Calu3 (cell line): ENCODE measurements at places on chromosomes 7 and 10. TPM values are rescaled to one million over a fixed set of nuclear protein-coding genes. Genes with fewer than 3 reads are reported as not detected.

GRCh38 chr7:35695987-35696386 is 1.1 kb upstream of the HERPUD2 start:
- peaks cover 43% of the 10 kb centered on the region for H3K36me3 ChIP-seq
- peaks cover 48% of the 10 kb centered on the region for H3K4me1 ChIP-seq
- H3K4me3 ChIP-seq: peak overlapping the region; percentile 100
- H3K27me3 ChIP-seq: no peaks in the 10 kb centered on the region
- H3K27ac ChIP-seq: peak overlapping the region; percentile 93

DNA sequence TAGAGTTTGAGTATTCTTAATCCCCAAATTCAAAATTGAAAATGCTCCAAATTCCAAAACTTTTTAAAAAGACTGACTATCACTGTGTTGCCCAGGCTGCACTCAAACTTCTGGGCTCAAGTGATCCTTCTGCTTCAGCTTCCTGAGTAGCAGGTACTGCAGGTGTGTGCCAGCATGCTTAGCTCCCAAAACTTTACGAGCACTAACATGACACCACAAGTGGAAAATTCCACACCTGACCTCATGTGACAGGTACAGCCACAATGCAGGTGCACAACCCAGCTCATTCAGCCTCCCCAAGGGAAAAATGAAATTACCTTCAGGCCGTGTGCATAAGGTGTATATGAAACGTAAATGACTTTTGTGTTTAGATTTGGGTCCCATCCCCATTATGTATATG is 16.5 kb downstream of the CDC123 start:
- no peak overlapping the region for H3K4me3 ChIP-seq
- H3K36me3 ChIP-seq: peaks cover 29% of the 10 kb centered on the region
- no peak overlapping the region for H3K27ac ChIP-seq
- DNase-seq: no peak

The PANK1 gene
- 5.8 and 8.6 TPM in 2 replicates for total RNA-seq

- H3K27me3 ChIP-seq: no peaks in the 10 kb centered on the region
- H3K27ac ChIP-seq: no peak overlapping the region
- H3K36me3 ChIP-seq: no peaks in the 10 kb centered on the region
- H3K4me1 ChIP-seq: peaks cover 7% of the 10 kb centered on the region
These were observed 258.4 kb downstream of the EXOC4 start for GRCh38 chr7:133511252-133511651.

The HOXA9 gene
- total RNA-seq: 1.7 and 2.5 TPM in 2 replicates

The METTL27 gene
- total RNA-seq: 14.3 TPM in 2 replicates

- peaks cover 5% of the 10 kb centered on the region for H3K36me3 ChIP-seq
- DNase-seq: no peak
- H3K27me3 ChIP-seq: no peaks in the 10 kb centered on the region
- no peak overlapping the region for H3K4me3 ChIP-seq
- no peak overlapping the region for H3K27ac ChIP-seq
- peaks cover 17% of the 10 kb centered on the region for H3K4me1 ChIP-seq
These were observed 40.0 kb upstream of the FAM3C start for GRCh38 chr7:121436136-121436535.

The IPMK gene
- total RNA-seq: 10.0 and 10.7 TPM in 2 replicates

DNA sequence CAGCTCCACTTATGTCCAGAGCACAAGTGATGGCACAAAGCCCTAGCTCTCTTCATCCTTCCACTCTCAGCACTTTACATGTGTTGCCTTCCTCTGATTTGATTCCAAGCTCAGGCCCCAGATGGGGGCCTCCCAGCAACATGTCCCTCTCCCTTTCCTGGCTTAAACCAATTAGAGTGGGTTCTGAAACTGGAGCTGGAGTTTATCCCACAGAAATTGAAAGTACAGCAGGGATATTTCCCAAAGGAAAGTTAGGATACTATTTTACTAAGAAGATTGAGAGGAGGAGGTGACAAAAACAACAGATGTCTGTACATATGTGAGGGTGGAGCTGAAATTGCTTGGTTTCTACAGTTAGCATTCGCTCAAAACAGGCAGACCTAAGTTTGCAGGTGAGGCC is 724.6 kb downstream of the AUTS2 start:
- no peak overlapping the region for H3K27ac ChIP-seq
- no peaks in the 10 kb centered on the region for H3K27me3 ChIP-seq
- no peaks in the 10 kb centered on the region for H3K36me3 ChIP-seq
- no peaks in the 10 kb centered on the region for H3K4me1 ChIP-seq
- H3K4me3 ChIP-seq: no peak overlapping the region

GRCh38 chr7:45196374-45196773 is 38.8 kb downstream of the RAMP3 start:
- no peak overlapping the region for H3K27ac ChIP-seq
- H3K4me3 ChIP-seq: no peak overlapping the region
- no peak for DNase-seq
- peaks cover 100% of the 10 kb centered on the region for H3K27me3 ChIP-seq
- no peaks in the 10 kb centered on the region for H3K4me1 ChIP-seq

The ELN gene
- 0.39 and 0.42 TPM in 2 replicates for total RNA-seq
